ENCODE measurements at places on chromosomes 5 and 9.

DNA sequence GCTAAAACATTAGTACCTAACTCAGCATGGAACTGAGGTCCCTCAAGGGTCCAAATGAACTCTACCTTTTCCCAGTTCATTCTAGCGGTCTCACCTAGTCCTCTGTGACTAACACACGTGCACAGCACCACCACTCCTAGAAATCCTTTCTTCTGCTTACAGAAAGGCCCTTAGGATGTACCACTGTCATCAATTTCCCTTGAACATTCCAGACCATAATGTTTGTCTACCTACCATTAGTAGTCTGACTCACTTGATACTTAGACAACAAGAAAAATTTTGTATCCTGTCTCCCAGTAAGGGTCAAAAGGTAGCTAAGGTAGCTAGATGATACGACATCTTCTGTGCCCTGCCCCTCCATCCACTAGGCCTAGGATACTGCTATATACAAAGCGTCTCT lies 166.6 kb downstream of the TSSK1B start:
- H3K27me3 ChIP-seq, result no peaks in the 10 kb centered on the region
- H3K27ac ChIP-seq, result no peak overlapping the region
- DNase-seq, result no peak
- H3K36me3 ChIP-seq, result no peaks in the 10 kb centered on the region
- H3K4me3 ChIP-seq, result no peak overlapping the region

DNA sequence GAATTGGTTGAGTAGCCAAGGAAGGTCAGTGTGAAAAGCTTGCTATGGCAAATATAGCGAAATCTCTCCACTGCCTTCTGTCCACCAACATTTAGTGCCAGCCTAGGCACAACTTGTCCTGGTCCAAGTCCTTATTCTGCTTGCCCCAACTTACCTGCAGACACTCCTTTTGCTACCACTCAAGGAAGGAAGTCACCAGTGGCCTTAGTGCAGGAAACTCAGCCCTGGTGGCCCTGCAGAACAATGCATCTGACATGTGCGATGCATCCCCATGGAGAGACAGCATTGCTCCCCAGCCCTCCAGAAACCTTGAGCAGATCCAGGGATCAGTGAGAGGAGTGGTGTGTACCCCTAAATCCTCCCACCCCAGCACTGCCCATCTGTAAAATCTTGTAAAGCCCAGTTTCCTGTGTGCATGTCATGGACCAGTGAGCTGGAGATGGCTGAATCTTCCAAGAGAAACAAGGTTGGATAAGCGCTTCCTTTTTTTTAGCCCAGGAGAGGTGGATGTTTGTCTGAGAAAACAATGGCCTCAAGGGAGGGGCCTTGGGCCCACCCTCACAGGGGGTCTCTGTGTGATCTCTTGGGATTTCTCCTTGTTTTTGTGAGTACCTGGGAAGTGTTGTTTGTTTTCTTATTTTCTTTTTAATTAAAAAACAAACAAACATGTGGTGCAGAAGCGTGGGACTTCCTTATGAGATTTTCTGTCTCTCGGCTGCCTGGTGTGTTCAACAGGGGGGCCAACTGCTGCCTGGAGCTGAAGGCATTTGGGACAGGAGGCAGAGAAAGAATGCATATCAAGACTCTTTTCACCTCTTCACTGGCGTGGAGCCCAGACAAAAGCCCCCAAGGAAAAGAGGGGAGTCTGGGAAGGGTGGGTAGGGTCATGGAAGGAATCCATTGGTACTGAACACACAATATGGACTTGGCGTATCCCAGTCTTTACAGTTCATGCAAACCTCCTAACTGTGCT lies 3.6 kb downstream of the FOXI1 start:
- peaks cover 32% of the 10 kb centered on the region for H3K27me3 ChIP-seq
- H3K27ac ChIP-seq, result no peak overlapping the region
- no peak overlapping the region for H3K4me3 ChIP-seq
- no peaks in the 10 kb centered on the region for H3K4me1 ChIP-seq
- no peaks in the 10 kb centered on the region for H3K36me3 ChIP-seq

GRCh38 chr9:87479801-87480201 lies 17.9 kb upstream of the DAPK1 start:
- DNase-seq, result no peak
- no peaks in the 10 kb centered on the region for H3K36me3 ChIP-seq
- no peak overlapping the region for H3K4me3 ChIP-seq
- no peaks in the 10 kb centered on the region for H3K27me3 ChIP-seq

DNA sequence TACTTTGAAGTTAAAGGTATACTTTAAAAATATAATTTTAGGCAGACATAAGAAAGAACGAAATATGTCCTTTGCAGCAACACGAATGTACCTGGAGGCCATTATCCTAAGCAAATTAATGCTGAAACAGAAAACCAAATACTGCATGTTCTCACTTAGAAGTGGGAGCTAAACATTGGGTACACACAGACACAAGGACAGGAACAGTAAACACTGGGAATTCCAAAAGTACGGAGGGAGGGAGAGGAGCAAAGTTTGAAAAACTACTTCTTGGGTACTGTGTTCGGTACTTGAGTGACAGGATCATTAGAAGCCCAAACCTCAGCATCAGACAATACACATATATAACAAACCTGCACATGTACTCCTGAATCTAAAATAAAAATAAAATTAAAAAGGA lies 40.9 kb downstream of the TJP2 start:
- no peaks in the 10 kb centered on the region for H3K36me3 ChIP-seq
- H3K4me3 ChIP-seq, result no peak overlapping the region
- no peak overlapping the region for H3K27ac ChIP-seq
- H3K4me1 ChIP-seq, result no peaks in the 10 kb centered on the region

DNA sequence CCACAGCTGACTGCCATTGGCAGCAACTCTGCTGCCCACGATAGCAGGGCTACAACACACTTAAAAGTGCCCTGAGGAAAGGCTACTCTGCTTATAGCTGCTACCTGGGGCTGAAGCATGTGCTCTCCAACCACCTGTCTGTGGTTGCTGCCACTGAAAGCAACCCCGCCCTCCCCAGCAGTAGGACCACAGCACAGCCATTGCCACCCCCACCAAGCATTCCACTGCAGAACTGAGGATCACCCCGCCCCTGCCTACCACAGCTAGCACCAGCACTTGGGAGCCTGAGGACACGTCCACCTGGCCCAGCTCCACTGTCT lies 85.8 kb downstream of the LPAR1 start:
- no peak for DNase-seq
- no peak overlapping the region for H3K27ac ChIP-seq
- H3K4me3 ChIP-seq, result no peak overlapping the region
- no peaks in the 10 kb centered on the region for H3K27me3 ChIP-seq
- no peaks in the 10 kb centered on the region for H3K36me3 ChIP-seq

GRCh38 chr9:125321496-125321895 lies 59.9 kb downstream of the GAPVD1 start:
- H3K36me3 ChIP-seq, result peaks cover 28% of the 10 kb centered on the region
- no peaks in the 10 kb centered on the region for H3K4me1 ChIP-seq
- DNase-seq, result no peak
- no peak overlapping the region for H3K4me3 ChIP-seq
- no peak overlapping the region for H3K27ac ChIP-seq
- no peaks in the 10 kb centered on the region for H3K27me3 ChIP-seq

GRCh38 chr9:121368138-121368522 lies 1.9 kb downstream of the STOM start:
- no peak for DNase-seq
- H3K4me1 ChIP-seq, result peaks cover 6% of the 10 kb centered on the region
- H3K36me3 ChIP-seq, result no peaks in the 10 kb centered on the region
- no peaks in the 10 kb centered on the region for H3K27me3 ChIP-seq
- H3K4me3 ChIP-seq, result no peak overlapping the region

DNA sequence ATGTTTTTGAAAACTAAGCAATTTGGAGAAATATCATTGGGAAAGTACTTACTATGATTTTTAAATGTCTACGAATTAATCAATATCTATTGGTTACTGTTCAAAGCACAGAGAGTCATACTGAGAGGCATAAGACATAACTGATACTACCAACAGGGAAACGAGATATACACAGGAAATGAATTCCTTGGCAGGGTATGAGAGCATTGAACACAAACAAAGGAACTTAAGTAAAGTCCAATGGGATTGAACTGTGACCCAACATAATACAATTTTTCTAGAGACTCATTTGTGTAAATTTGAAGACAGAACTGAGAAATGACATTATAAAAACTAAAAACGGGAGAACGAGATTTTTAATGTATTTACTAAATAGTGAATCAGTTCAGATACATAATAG lies 1.3 kb upstream of the ITGA1 start:
- no peak overlapping the region for H3K27ac ChIP-seq
- H3K27me3 ChIP-seq, result no peaks in the 10 kb centered on the region
- no peak overlapping the region for H3K4me3 ChIP-seq
- no peaks in the 10 kb centered on the region for H3K36me3 ChIP-seq

DNA sequence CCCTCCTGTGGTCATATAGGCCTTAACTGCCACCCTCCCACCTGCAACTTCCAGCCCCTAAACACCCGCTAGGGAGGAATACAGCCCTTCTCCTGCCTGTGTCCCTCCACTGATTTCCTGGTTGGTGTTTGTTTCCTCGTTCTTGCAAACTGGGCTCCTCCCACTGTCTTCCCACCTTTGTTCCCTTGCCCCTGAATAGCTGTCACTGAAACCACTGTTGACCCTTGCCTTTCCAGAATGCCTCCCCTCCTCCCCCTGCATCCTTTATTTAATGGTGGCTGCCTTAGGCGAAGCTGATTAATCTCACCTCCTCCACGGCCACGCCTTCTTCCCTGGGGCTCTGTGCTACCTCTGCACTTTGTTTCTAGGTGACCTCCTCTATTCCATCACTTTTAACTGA lies 626.7 kb downstream of the BNC2 start:
- H3K27ac ChIP-seq, result no peak overlapping the region
- no peak overlapping the region for H3K4me3 ChIP-seq
- no peaks in the 10 kb centered on the region for H3K36me3 ChIP-seq
- DNase-seq, result no peak
- H3K27me3 ChIP-seq, result no peaks in the 10 kb centered on the region

DNA sequence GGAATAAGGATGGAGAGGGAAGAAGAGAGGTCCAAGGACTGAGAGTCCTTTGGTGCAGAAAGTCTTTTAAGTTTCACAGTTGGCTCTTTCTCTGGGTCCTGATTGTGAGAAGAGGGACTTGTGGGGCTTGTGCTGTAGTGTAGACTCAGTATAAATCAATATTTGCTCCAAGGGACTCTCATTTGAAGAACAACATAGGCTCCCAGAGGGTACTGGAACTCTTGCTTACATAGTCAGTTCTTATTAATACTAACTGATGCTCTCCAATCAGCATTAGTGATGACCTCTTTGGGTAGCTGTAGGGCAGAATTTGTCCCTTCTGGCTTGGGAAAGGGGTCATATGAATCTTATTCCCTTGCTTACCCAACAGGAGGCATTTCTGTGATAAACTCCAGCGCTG lies 62.5 kb upstream of the CXCL14 start:
- peaks cover 2% of the 10 kb centered on the region for H3K27me3 ChIP-seq
- H3K27ac ChIP-seq, result no peak overlapping the region
- no peaks in the 10 kb centered on the region for H3K4me1 ChIP-seq
- no peak overlapping the region for H3K4me3 ChIP-seq
- no peak for DNase-seq

DNA sequence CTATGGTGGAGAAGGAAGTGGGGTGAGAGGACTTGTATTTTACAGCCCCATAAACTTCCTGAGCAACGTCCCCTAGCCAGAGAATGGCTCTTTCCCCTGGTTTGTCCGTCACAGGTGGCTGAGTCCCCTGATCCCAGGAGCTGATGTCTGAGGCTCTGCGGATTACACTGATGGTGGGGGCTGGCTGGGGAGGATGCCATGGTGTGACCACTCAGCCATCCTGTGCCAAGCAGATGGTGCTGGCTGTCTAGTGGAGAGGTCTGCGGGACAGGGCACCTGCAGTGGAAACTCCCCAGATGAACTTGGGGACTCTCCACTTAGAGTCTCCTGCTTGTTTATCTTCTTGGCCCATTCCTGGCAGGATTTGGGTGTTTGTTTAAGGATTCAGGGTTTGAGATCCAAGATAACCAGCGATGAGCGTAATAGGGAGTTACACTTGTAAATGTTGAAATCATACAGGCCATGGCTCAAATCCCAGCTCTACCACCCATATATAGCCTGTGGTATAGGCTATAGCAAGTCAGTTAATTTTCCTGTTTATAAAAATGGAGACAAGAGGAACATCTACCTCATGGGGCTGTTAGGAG lies 4.7 kb upstream of the PTGS1 start:
- no peaks in the 10 kb centered on the region for H3K36me3 ChIP-seq
- no peak for DNase-seq
- H3K27ac ChIP-seq, result no peak overlapping the region
- H3K27me3 ChIP-seq, result no peaks in the 10 kb centered on the region
- no peak overlapping the region for H3K4me3 ChIP-seq

GRCh38 chr9:70392189-70392588 lies 22.3 kb downstream of the KLF9 start:
- H3K4me1 ChIP-seq, result peaks cover 8% of the 10 kb centered on the region
- no peak overlapping the region for H3K4me3 ChIP-seq
- no peaks in the 10 kb centered on the region for H3K36me3 ChIP-seq
- DNase-seq, result no peak
- no peaks in the 10 kb centered on the region for H3K27me3 ChIP-seq

DNA sequence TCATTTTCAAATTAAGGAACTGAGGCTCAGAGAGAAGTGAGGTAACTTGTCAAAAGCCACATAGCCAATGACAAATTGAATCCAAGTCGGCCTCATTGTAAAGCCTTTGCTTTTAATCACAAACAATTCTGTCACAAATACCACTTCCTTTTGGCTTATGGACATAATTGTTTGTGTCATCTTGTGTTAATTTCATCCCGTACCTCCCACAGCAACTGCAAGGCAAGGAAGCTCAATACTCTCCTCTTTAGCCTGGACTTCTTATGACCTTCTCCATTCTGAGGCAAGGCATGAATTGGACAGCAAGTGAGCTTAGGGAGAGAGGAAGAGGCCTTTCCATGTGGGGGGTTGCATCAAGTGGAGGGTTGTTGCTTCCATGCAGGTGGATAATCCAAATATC lies 62.2 kb upstream of the SLC2A8 start:
- no peak for DNase-seq
- no peak overlapping the region for H3K27ac ChIP-seq
- no peaks in the 10 kb centered on the region for H3K4me1 ChIP-seq
- H3K27me3 ChIP-seq, result peaks cover 3% of the 10 kb centered on the region
- H3K36me3 ChIP-seq, result no peaks in the 10 kb centered on the region

DNA sequence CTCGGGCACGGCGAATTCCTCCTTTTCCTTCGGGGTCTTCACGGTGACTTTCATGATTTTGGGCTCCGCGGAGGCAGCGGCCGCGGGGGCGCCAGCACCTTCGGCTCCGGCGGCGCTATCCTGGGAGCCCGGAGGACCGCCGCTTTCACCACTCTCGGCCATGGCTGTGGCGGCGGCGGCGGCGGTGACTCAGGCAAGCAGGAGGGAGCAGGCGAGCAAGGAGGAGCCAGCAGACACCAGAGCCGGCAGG lies 315 bp downstream of the UBQLN1 start:
- peak overlapping the region; percentile 97 for H3K4me3 ChIP-seq
- no peak for DNase-seq
- H3K27ac ChIP-seq, result peak overlapping the region; percentile 96

DNA sequence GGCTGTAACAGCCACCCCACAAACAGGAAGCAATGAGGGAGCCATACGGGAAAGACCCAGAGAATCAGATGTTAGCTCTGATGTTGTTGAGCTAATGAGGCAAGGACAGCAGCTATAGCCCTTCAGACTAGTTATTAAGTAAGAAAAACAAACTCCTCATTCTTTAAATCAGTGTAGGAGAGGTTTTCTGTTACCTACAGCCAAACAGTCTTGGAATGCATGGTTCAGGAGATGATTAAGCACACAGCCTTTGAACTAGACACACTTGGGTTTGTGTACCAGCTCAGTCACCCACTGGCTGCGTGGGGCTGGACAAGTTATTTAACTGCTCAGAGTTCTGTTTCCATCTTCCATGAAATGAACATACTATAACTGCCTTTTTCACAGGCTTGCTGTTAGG lies 68.1 kb downstream of the SPOCK1 start:
- no peak for DNase-seq
- H3K27ac ChIP-seq, result no peak overlapping the region
- peaks cover 5% of the 10 kb centered on the region for H3K27me3 ChIP-seq
- no peak overlapping the region for H3K4me3 ChIP-seq
